ENCODE measurements at places on chromosomes 5 and 9.

DNA sequence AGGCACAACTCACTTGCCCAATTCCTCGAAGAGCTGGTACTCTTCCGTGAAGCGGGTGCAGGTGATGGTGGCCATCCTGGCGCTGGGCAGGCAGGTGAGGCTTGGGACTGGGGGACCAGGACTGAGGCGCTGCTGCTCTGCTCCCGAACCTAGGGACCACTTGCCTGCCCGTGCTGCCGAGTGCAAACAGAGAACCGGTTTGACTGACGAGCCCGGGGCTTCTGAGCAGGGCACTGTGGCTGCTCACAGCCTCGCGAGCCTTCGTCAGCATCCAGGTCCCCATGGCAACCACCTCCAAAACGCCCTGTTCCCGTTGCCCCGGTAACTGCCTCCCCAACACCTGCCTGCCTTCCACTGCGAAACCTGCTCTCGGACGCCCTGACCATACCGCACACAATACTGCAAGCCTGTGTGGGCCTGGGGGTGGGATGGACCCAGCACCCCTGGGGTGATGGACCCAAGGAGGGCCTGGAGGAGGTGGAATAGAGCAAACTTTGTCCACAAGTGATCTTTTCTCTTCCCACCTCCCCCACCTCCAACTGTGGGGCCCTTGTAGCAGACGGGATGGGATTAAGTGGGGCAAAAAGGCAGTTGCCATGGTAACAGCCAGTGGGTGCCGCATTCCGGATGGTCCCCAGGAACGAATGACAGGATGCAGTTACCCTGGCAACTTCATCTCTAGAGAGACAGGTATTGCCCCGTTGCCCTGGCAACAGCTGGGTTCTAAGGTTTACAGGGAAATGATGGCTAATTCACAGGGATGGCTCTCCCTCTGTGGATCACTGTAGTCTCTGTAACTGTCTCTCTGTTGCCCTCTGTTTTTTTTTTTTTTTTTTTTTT lies at the start of gene CAMK2A:
Gene CAMK2A (minus strand): TSS at position 223 of the 840 bp plus-strand sequence. CDS start 148 bp downstream, at position 75.
- no peak for DNase-seq

DNA sequence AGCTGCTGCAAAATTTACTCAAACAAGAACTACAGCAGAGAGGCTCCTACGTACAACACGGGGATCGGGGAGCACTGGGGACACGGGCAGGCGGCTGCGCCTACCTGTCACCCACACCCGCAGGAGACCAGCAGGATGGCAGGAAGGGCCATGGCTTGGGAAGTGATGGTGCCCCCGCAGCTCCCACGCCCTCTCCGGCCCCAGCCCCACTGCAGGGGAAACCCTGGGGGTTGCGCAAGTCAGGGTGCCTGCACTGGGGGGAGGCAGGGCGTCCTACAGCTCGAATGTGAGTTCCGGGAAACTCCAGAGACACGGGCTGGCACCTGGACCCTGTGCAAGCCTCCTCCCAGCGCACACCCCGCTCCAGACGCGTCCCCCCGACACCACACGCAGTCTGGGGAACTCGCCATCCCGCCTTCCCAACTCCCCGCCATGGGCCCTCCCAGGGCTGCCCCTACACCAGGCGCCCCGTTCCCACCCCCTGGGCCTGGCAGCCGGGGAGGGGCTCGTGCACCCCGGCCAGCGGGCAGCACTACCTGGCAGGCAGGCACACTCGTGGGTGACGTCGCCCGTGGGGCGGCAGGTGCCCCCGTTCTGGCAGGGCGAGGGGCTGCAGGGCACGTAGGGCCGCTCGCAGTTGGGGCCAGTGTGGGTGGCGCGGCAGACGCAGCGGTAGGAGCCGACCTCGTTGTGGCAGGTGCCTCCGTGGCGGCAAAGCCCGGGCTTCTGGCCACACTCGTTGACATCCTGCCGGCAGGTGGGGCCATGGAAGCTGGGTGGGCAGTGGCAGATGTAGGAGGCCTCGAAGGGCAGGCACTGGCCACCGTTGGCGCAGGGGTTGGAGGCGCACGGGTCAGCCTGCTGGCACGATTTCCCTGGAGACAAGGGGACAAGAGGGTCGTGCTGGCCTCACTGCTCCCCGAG lies 23.3 kb downstream of the NOTCH1 start:
- DNase-seq, result no peak

DNA sequence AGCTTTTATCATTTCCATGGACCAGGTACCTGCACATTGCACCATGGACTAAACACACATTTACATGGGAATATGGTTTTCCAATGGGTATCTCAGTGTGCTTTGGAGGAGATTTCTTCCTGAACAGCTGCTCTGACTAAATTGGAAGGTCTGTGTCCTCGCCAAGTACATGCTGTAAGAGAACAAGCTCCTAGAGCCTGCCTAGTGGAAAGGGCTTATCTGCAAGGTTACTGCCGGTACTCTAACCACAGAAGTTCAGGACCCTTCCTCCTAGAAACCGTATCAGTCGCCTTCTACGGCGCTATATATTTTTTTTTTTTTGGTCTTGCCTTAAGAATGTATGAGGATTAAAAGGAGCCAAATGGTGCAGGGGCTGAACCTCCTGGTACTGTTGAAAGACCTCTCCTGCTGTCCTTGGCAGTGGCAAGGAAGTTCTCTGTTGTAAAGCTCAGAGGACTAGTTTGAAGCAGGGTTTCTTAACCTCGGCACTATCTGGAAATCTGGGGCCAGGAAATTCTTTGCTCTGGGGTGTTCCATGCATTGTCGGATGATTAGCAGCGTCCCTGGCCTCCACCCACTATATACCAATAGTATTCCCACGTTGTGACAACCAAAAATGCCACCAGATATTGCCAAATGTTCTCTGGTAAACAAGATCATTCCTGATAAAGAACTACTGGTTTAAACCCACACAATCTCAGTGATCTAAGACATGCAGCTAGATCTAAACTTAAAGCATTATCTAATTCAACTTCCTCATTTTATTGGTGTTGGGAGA lies 107.4 kb downstream of the FBXO38 start:
- no peak for DNase-seq

GRCh38 chr5:54523534-54523933 lies 6.0 kb downstream of the SNX18 start:
- DNase-seq, result no peak
